COR-L47 (cell line): ENCODE measurements at places on chromosomes 1 and 21.

DNA sequence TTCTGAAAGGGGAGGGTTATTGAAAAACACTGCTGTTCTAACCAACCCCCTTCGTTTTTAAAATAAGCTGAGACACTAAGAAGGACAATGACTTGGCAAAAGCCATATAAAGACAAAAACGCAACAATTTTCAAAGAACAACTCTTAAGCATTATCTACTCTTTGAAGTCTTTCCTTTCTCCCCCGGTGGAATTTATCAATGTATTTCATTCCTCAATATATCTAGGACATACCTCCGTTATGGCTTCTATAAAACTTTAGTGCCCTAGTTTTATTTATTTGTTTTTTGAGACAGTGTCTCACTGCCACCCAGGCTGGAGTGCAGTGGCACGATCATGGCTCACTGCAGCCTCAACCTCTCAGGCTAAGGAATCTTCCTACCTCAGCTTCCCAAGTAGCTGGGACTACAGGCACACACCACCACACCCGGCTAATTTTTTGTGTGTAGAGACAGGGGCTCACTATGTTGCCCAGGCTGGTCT is 3.2 kb downstream of the NRDC start:
- no peak for DNase-seq

DNA sequence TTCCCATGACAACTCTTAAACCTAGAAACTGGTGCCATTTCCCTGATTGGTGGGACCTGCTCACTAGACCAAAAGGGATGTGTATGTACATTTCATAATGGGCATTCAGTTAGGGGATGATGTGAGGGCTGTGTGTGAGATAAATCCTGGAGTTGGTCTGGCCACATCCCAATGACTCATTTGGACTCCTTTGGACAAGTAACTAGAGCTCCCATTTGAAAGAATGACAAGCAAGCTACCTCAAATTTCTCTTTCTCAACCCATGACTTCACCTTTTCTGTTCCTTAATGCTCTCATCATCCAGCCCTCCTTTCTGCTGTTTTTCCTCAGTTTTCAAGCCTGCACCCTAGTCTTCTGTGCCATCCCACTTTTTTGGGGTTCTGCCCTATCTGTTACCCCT is 27.9 kb downstream of the EBNA1BP2 start:
- DNase-seq, result no peak

DNA sequence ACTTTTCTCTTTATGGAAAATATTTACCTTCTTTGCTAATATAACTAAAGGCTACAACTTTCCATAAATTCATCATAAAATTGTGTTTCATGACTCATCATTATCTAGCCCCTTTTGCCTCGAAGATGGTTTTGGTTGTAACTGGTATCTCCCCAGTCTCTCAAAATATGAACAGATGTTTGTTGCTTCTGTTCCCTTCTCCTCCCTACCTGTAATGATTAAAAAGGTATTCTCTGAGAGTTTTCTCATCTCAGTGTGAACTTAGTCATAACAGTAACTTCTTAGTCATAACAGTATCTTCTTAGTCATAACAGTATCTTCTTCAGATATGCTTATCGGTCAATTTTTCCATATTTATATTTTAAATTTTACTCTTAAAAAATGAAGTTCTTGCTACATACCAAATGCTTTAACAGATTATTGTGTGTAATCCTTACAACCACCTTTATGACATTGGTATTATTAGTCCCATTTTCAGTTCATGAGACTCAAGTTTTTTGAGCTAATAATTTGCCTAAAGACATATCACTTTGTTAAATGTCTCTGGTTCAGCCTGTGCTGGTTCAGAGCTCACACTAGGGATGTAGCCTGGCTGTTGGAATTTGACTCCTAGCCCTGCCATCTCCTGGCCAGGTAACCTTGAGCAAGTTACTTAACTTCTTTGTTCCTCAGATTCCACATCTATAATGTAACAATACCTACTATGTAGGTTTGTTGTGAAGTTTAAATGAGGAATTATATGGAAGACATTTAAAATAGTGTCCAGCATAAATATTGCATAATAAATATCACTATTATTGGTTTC is 32.6 kb downstream of the ATP1B1 start:
- no peak for DNase-seq

DNA sequence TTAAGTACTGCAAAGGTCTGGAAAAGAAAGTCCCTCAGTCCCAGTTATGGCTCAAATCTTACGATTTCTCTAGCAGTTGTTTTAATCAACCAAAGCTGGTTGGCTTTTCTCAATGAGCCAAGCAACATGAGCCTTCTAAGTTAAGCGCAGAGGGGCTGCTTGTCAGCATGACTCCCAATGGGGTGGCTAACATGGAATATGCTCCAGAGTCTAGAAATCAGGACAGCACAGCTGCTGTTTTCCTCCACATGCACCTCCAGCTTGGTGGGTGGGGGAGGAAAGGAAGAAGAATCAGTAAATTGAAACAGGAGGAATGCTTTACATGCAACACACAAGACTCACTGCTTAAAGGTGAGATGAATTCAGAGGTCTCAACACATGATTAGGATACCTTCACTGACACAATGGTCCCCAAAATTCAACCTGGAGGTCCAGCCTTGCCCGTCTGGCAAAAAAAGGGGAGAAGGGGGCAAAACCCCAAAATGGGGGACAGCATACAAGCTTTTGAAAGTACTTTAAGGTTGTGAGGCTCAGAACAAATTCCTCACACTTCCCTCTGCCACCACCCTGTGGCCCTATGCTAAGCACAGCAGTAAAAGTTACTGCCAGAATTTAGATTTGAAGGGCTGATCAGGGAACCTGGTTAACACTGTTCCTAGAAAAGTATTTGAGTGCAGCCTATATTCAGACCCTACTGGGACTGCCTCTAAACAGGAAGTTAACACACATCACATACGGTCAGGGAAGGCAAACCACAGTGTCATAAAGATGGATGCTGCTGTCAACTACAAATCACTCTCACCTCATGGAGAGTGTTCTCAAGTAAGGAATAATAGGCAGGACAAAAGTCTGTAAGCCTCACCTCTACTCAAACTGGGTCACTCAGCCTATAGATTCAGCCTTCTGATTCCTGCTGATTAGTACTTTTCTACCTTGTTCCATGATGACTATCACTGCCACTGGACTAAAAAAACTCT is 2.6 kb downstream of the GATAD2B start:
- no peak for DNase-seq

DNA sequence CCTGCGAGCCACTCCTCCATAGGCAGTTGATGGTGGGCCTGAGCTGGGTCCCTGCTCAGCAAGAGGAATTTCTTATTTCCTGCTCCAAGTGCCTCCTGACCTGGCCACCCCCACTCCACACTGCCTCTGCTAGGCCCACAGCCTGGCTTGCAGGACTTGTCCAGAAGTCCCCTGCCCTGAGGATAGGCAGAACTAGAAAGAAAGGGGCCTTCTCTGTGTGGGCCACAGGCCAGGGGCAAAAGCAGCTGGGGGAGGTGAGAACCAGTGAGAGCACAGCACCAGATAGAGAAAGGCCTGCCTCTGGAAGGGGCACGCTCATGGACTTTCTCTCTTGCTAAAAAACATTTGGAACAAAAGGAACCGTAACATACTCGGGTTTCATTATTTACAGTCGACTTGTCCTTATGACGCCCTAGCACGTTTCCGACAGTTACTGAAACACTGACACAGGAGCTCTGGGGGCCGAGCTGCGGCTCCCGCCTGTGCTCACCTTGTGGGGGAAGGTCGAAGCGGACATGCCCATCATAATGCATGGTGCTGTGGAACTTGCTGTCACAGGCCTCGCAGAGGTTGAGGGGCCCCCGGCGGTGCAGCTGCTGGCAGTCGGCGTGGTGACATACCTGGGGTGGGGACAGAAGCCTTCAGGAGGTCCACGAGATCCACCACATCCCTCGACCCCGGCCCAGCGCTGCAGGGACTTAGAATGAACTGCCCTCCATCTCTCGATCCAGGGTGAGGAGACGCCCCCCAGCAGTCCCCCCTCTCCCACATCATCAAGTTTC is 11.3 kb upstream of the TNFRSF25 start:
- DNase-seq, result no peak

GRCh38 chr1:225874431-225874830 is 7.7 kb downstream of the TMEM63A start:
- DNase-seq, result no peak

- peak; percentile 21 for DNase-seq
These were observed 812 bp downstream of the CACHD1 start for GRCh38 chr1:64470665-64471217.

DNA sequence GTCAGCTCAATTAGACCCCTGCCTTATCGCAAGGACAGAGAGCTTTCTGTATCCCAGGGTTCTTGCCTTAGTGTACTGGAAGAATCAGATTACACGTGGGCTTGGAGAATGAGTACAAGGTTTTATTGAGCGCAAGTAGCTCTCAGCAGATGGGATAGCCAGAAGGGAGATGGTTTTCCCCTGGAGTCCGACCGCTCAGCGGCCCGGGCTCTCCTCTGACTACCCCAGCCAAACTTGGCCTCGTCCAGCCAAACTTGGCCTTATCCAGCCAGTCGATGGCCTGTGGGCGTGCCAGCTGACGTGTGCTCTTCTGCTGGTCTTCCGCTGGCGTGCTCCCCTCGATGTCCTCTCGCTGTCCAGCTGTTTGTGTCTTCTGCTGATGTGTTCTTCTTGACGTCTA is 136.9 kb downstream of the SYT14 start:
- no peak for DNase-seq

DNA sequence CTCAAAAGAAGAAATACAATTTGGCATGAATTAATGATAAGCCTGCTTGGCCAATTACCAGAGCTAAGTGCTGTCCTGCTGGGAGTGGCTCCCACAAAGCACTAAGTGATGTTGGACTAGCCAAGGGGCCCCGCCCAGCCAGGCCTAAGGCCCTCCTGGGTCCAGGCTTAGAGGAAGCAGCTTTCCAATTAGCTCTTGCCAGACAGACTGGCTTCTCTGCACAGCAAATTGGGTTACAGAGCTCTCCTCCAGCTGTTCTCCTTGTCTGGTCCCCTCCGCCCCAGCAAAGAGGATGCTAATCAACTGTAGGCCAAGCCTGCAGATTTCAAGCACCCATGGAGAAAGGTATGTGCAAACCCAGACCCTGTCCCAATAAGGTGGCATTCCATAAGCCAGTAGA is 151.9 kb downstream of the DMRTA2 start:
- DNase-seq, result peak; percentile 30

DNA sequence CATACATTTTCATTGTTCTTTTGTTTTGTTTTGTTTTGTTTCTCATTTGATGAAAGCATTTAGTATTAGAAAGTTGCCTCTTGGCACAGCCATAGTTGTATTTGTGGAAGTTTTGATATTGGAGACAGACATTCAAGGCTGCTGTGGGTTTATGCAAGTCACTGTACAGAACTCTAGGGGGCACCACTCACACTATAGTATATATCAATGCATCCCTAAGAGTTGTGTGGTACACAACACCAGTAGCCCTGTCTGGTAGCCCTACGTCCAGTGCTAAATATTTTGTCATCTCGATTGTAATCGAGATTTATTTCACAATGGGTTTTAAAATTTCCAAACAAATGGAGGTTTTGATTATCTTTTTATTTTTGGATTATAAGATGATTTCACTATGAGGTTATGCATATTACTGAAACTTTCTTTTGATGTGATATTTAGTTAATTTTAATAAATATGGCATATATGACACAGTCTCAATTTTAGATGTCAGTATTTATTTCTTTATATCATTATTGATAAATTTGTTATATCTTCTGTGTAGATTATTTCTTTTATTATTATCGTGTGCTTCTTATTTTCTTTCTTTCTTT is 112.2 kb downstream of the NR5A2 start:
- DNase-seq, result peak; percentile 62

- no peak for DNase-seq
These were observed 34.9 kb upstream of the PLA2G5 start for GRCh38 chr1:20035114-20035513.

GRCh38 chr1:202590126-202590525 is 120.1 kb downstream of the SYT2 start:
- DNase-seq, result no peak

DNA sequence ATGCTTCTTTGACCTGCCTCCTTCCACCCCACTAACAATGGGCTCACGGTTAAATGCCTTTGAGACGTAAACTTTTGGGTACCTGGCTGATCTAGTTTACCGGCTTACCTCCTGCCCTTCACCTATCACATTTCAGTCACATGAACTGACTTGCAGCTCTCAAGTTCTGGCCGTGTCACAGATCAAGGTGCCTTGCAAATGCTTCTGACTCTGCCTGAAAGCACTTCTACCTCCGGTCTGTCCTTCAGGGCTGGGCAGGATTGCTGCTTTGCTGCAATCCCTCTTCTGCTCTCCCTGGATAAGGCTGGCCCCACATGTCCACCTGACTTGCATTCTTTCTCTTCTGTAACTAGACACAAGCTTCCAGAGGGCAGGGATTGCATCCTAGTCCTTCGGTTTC is 69.0 kb downstream of the GRIK1 start:
- no peak for DNase-seq

GRCh38 chr1:67078291-67078690 is 24.3 kb upstream of the SLC35D1 start:
- DNase-seq, result no peak
